Activated effector memory CD4-positive, alpha-beta T cell treated with Interleukin-2 at 50 U/mL for 16 hours (primary cell): ENCODE measurements at places on chromosomes 4 and X.

GRCh38 chrX:109926118-109926517 is 76.8 kb upstream of the TMEM164 start:
- DNase-seq: no peak

DNA sequence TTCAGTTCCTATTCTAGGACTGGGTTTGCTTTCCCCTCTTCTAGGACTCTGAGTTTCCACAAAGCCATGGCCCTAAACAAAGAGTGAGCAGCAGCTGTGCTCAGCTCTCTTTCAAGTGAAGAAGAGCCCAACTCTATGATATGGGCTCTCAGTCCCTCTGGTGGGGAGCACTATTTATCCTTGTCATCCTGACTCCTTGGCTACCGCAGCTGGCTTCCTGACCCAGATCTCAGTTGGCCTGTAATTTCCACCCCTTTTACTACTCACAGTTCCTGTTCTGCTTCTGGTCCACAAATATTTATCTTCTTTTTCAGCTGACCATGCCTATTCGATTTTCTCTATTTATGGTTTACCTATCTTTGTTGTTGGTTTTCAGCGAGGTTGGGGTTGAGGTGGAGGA is 33.8 kb downstream of the F8 start:
- DNase-seq: no peak

- DNase-seq: no peak
Observed at GRCh38 chr4:53702334-53703266, 111.3 kb upstream of the LNX1 start.

DNA sequence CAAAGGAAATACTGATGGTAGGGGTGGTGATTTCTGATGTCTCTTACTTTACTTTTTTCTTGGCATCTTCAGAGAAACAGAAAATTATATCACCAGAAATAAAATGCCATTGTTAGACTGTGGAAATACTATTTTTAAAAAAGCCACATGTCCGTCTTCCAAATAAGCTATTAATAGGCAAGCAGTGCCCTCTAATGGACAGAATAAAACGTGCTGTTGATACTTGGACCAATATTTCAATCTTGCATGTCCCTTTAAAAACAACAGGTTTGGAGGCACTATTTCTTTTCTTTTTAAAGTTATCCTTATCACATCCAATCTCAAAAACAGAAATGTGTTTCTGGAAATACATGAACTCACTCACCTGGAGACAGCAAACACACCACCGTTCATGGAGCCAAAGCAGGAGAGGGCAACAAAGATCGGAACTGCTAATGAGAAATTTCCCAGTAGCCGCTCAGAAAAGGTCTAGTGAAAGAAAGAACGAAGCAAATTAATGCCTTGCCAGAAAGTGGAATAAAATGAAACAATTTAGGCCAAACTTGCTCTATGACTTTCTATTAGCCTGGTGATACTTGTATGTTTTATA is 59.2 kb downstream of the SLC7A11 start:
- no peak for DNase-seq

DNA sequence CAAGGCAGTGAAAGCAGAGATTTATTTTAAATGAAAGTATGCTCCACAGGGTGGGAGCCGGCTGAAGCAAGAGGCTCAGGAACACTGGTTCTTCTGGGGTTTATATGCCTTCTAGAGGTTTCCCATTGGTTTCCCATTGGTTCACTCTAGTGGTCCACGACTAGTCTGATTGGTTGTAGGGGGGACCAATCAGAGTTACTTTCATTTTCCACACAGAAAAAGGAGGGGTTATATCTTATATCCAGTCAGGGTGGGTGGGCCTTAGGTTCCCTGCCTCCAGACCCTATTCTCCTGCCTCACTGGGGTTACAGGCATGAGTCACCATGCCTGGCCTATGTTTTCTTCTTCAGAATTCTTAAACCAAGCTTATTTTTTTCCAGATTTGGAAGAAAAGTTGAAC is 101.6 kb downstream of the KLHL8 start:
- DNase-seq: no peak
